CD4-positive, alpha-beta T cell treated with Interferon gamma for 1 hour (primary cell): ENCODE measurements at places on chromosomes 13 and 19.

- peak; percentile 49 for DNase-seq
Measured at GRCh38 chr19:29690842-29691241, 24.2 kb downstream of the C19orf12 start.

DNA sequence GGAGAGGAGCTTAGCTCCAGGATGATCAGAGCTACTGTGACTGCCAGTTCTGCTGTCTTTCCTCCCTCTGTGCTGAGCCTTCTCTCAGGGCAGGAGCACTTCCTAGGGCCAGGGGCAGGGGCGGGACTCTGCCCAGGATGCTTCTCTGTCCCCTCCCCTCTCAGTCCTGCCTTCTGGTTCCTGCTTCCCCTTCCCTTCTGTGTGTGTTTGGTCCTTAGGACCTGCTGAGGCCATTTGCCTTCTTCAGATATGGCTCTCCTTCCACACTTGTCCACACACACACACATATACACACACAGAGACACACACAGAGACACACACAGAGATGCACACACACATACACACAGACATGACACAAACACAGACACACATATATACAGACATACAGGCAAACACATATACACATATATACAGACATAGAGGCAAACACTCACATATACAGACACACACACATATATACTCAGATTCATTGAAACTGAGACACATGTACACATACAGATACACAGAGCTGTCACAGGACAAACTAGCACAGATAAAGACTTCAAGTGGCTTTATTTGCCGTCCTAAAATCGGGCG lies 22.0 kb upstream of the CD177 start:
- no peak for DNase-seq

DNA sequence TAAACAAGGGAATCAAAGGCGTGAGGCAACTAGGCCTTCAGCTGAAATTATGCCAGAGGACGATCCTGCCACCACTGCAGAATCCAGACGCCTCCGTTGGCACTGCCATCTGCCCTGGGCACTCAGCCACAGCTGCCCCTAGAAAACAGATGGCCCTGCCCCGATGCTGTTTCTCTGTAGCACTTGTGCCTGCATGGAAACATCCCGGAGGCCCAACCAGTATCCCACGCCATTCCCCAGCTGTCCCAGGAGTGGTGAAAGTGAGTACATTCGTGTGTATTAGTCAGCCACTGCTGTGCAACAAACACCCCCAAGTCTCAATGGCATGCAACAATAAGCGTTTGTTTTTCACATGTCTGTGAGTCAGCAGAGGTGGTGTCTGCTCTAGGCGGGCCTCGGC lies 8.9 kb upstream of the CRTC1 start:
- no peak for DNase-seq

- DNase-seq: peak; percentile 72
Measured at GRCh38 chr19:42420055-42420544, 7.1 kb downstream of the LIPE start.

DNA sequence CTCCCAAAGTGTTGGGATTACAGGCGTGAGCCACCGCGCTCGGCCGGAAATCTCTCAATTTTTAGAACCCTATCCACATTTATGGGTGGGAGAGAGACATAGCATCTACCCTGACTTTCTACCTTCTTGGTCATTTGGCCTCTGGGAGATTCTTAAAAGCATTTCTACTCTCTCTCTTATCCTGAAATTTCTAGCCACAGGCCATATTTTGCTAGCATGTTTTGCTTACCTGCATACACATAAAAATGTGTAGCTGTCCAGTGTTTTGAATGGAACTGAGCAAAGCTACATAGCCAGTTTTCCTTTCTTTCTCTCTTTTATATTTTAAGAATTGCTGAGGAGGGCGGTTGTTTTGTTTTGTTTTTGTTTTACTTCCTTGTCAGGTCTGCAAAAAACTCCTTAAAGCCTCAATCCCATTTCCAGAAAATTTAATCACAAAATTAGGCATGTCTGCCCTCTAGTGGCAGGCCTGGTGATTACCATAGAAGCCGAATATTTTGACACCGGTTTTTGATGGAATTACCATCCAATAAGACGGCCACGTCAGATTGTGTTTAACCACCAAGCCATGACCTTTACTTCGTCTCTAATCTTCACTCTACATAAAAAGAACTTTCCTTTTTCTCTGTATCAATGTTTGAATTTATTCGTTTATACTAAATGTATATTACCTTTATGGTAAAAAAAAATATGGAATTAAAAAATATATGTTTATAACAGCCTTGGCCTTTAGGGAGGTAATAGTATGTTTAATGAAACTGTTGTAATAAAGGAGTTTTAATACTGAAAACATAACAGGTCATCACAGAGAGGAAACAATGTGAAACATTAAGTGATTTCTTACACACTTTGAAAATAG lies 34.4 kb upstream of the OXGR1 start:
- peak; percentile 9 for DNase-seq

DNA sequence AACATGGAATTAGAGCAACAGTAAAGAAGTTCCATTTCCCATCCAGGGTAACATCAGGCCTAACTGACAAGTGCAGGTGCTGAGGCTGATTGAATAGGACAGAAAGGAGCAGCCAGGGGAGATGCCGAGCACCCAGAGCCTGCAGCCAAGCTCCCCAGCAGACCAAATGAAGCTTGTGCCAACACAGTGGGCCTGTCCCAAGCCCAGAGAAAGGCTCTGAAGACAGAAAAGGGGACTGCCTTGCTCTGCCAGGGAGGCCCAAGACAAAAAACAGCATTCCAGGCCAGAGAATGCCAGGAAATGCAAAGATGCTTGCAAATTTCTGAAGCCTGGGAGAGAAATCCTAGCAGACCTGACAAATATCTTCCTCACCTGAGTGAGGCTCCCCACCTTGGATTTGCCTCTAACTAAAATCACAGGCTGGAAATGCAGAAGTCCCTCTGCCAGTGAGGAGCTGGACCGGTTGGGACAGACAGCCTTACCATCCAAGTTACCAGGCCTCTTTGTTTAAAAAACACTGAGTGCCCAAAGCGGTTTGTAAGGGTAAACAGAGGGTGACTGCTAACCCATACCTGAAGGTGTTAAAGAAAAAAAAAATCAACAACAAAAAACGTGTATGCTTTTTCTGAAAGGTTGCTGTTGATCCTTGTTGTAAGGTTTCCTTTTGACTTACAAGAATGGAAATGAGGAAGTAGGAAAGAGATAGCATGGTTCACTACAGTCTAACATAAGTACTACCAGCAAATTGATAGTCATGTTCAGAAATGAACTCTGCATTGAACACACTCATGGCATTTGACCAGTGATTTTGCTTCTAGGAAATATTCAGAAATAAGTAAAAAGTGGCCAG lies 11.8 kb upstream of the HMGB1 start:
- no peak for DNase-seq

GRCh38 chr19:38638461-38638860 lies 9.0 kb upstream of the ACTN4 start:
- DNase-seq: no peak

- DNase-seq: peak; percentile 85
Measured at GRCh38 chr19:2888731-2889224, 11.9 kb upstream of the ZNF57 start.

GRCh38 chr13:45320876-45321629 lies 19.9 kb downstream of the TPT1 start:
- DNase-seq: no peak

GRCh38 chr19:15595069-15595468 lies 19.9 kb upstream of the CYP4F8 start:
- DNase-seq: no peak

GRCh38 chr13:99335603-99336002 lies 28.4 kb upstream of the GPR183 start:
- DNase-seq: no peak
